NCI-H1417 treated with DMSO at 0.1 percent for 48 hours (cell line): ENCODE measurements at places on chromosomes 7 and 10.

GRCh38 chr7:66178258-66178657 is 26.9 kb upstream of the TPST1 start:
- no peak for DNase-seq

- peak; percentile 7 for DNase-seq
These were observed 198.9 kb downstream of the REEP3 start for GRCh38 chr10:63720072-63720537.

DNA sequence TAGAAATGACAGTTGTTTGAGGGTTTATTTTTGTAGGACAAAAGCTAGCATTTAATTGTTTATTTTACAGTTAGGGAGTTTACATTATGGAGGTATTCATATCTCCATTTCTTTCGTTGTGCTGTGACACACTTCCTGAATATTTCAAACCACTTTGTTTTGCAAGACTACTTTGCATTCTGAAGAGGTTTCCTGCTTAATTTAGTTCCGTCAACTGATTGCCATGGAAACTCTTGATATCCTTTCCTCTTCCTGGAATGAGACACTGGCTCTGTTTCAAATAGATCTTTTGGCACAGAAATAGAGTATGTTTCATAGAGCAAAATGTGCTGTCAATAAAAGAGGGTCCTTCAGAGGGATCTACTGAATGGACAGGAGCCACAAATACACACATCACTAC is 159.5 kb upstream of the AGR3 start:
- no peak for DNase-seq

- DNase-seq, result no peak
These were observed 181.9 kb upstream of the TCF7L2 start for GRCh38 chr10:112768121-112768520.
